ENCODE measurements at places on chromosomes 7 and 10.

DNA sequence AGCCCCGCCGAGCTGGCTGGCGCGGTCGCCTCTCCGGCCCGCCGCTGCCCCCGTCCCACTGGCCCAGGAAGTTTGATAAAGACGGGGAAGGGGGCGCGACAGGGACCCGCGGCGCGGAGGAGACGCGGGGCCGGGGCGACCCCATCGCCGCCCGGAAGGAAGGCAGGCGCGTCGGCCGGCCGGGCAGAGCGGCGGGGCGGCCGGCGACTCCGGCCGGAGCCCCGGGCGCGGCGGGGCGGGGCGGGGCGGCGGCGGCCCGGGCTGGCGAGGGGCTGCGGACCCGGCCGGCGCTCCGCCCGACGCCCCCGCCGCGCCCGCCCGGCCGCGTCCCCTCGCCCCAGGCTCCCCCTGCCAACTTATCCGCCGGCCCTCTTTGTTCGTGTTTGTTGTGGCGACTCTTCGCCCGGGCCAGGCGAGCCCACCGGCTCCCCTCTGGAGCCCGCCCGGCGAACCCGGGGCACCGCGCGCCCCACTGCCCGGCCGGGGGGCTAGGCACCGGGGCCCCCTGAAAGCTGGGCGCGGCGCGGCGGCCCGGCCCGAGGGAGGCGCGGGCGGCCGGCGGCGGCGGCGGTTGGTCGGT is 571 bp downstream of the KDM7A start:
- peak overlapping the region; percentile 87 for H3K27ac ChIP-seq
- no peaks in the 10 kb centered on the region for H3K36me3 ChIP-seq
- peak overlapping the region; percentile 60 for H3K4me3 ChIP-seq

- no peak for DNase-seq
- H3K27me3 ChIP-seq: no peaks in the 10 kb centered on the region
- no peak overlapping the region for H3K27ac ChIP-seq
- H3K4me1 ChIP-seq: no peaks in the 10 kb centered on the region
- H3K36me3 ChIP-seq: no peaks in the 10 kb centered on the region
Observed at GRCh38 chr7:14858866-14859265, 43.7 kb downstream of the DGKB start.

DNA sequence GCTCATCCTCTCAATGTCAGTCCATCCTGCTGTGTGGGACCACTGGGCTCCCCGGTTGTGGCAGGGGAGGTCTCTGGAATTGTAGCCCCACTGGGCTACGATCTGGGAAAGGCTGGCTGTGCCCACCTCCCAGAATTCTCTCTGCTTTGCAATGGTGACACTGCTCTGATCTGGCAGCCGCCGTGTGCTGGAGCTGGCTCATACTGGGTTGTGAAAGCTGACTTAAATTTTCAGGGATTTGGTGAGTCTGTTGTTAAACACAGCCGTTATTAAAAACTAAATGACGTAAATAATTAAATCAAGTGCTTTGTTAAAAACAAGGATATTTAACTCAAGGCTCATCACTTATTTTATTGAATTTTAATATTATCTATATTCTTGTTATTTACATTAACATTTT is 160.0 kb downstream of the TAX1BP1 start:
- H3K27ac ChIP-seq: no peak overlapping the region
- no peaks in the 10 kb centered on the region for H3K27me3 ChIP-seq
- H3K36me3 ChIP-seq: no peaks in the 10 kb centered on the region
- no peak overlapping the region for H3K4me3 ChIP-seq
- H3K4me1 ChIP-seq: no peaks in the 10 kb centered on the region

GRCh38 chr10:101607124-101607523 is 19.0 kb downstream of the DPCD start:
- no peak overlapping the region for H3K27ac ChIP-seq
- H3K4me1 ChIP-seq: peaks cover 9% of the 10 kb centered on the region
- H3K36me3 ChIP-seq: peaks cover 69% of the 10 kb centered on the region
- H3K27me3 ChIP-seq: no peaks in the 10 kb centered on the region
- H3K4me3 ChIP-seq: no peak overlapping the region
- no peak for DNase-seq

DNA sequence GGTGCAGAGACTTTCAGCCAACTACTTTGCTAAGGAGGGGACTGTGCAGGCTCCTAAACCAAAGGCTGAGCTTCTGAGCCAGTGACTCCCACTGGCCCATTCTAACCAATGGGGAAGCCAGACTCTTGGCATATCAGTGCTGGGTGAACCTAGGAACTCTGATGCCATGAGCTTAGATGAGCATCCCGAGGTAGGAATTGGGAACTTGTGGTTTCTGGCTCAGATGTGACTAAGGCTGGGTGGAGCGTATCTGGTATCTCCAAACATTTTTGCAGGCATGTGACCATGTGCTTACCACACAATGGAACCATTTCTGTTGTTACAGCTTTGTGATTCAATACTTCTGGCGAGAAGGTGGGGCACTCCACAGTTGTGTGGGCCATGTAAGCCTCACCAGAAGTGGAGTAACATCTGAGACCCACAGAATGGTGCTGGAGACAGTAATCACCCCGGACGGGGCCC is 2.5 kb upstream of the AVPI1 start:
- peaks cover 29% of the 10 kb centered on the region for H3K4me1 ChIP-seq
- DNase-seq: no peak
- no peaks in the 10 kb centered on the region for H3K27me3 ChIP-seq
- no peak overlapping the region for H3K4me3 ChIP-seq

DNA sequence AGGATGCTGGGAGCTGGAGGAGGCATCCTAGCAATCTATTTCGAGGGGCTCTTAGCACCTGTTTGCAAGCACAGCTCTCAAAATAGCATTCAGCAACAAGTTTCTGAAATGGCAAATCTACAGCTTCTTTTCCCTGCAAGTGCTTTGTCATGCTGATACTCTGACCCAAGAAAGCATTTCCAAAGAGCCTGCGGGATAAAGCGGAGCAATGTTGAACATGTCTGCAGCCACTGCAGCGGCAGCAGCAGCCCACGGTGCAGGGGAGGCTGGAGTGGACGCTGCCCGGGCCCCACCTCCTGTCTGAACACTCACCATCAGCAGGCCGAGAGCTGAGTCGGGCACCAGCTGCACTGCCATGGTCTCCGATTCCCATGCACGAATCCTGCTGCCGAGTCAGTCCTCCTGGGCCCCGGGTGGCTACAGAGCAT is 964 bp downstream of the FRMD4A start:
- H3K27ac ChIP-seq: no peak overlapping the region
- H3K4me3 ChIP-seq: peak overlapping the region; percentile 31
- no peaks in the 10 kb centered on the region for H3K36me3 ChIP-seq
- peaks cover 2% of the 10 kb centered on the region for H3K27me3 ChIP-seq
- peaks cover 5% of the 10 kb centered on the region for H3K4me1 ChIP-seq

- H3K4me3 ChIP-seq: no peak within 1 kb of the TSS
- no peak for DNase-seq
- H3K4me1 ChIP-seq: no peaks in the 10 kb centered on the region
- H3K27me3 ChIP-seq: no peaks in the 10 kb centered on the region
- H3K27ac ChIP-seq: no peak within 1 kb of the TSS
Observed at GRCh38 chr7:143221737-143222136, at the start of gene TAS2R40. TAS2R40 (plus strand) TSS chr7:143222037; CDS start chr7:143222079, 42 bp downstream.

DNA sequence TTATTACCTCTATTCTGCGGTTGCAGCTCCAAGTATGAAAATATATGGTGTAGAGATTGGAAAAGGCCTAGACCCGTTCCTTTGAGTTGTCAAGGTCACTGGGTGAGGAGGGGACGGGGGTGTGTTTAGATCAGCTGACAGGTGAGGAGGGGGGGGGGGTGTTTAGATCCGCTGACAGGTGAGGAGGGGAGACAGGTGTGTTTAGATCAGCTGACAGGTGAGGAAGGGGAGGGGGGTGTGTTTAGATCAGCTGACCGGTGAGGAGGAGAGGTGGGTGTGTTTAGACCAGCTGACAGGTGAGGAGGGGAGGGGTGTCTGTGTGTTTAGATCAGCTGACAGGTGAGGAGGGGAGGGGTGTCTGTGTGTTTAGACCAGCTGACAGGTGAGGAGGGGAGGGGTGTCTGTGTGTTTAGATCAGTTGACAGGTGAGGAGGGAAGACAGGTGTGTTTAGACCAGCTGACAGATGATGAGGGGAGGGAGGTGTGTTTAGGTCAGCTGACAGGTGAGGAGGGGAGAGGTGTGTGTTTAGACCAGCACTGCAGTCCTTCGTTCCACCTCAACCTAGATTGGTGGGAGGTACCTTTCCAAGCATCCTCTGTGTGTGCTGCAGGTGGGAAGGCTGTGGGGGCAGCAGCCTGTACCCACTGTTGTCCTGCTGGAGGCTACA is 655.0 kb upstream of the ADARB2 start:
- H3K27me3 ChIP-seq: no peaks in the 10 kb centered on the region
- H3K4me3 ChIP-seq: no peak overlapping the region
- DNase-seq: no peak

DNA sequence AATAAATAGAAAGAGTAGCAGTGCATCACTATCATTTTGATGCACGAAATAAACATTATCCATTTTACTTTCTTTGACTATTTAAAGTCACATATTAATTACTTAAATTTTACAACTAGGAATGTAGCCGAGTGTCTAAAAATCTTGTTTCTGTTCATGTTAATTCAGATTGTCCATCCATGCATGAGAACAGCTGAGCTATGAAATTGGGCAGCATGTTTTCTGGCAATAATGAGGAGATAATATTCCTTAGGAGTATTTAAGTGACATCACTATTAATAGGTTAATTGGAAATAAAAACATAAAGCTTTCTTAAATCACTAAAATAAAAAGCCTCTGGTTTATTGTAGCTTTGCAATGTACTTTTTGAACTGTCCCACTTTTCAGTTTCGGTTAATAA is 293.8 kb downstream of the PHTF2 start:
- no peak overlapping the region for H3K27ac ChIP-seq
- no peak for DNase-seq
- no peaks in the 10 kb centered on the region for H3K27me3 ChIP-seq
- no peaks in the 10 kb centered on the region for H3K4me1 ChIP-seq

GRCh38 chr7:84187813-84188510 is 6.6 kb downstream of the SEMA3A start:
- H3K4me3 ChIP-seq: no peak overlapping the region
- no peaks in the 10 kb centered on the region for H3K36me3 ChIP-seq
- H3K4me1 ChIP-seq: no peaks in the 10 kb centered on the region
- no peaks in the 10 kb centered on the region for H3K27me3 ChIP-seq
- H3K27ac ChIP-seq: no peak overlapping the region

GRCh38 chr10:15802375-15802949 is 57.8 kb downstream of the MINDY3 start:
- no peak overlapping the region for H3K4me3 ChIP-seq
- no peak for DNase-seq
- H3K36me3 ChIP-seq: no peaks in the 10 kb centered on the region
- H3K27ac ChIP-seq: no peak overlapping the region

DNA sequence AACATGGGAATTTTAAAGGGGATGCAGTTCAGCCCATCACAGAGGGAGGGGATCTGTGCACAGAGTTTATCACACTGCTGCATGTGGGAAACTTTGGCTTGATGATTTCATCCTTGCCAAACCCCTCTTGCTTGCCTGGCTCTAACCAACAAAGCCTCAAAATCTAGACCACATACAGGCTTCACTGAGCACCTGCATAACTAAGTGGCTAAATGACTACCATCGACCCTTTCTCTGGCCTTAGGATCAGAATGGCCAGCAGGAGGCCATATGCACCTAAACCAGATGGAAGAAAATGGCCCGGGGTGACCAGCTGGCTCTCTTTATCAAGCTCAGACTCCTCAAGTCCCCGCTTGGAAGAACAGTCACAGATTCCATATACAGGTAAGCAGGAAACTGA is 15.6 kb upstream of the ZNF25 start:
- H3K4me1 ChIP-seq: no peaks in the 10 kb centered on the region
- no peak for DNase-seq
- no peak overlapping the region for H3K27ac ChIP-seq

GRCh38 chr10:68139448-68140272 is 30.4 kb downstream of the MYPN start:
- H3K27ac ChIP-seq: no peak overlapping the region
- H3K27me3 ChIP-seq: no peaks in the 10 kb centered on the region
- no peak overlapping the region for H3K4me3 ChIP-seq
- H3K36me3 ChIP-seq: no peaks in the 10 kb centered on the region
- H3K4me1 ChIP-seq: no peaks in the 10 kb centered on the region

GRCh38 chr7:45920502-45921380 is at the start of gene IGFBP3:
IGFBP3 (minus strand) TSS chr7:45921272; CDS start chr7:45921140, 132 bp downstream.
- H3K27me3 ChIP-seq: peaks cover 61% of the 10 kb centered on the region
- H3K36me3 ChIP-seq: peaks cover 3% of the 10 kb centered on the region
- no peak within 1 kb of the TSS for H3K27ac ChIP-seq

DNA sequence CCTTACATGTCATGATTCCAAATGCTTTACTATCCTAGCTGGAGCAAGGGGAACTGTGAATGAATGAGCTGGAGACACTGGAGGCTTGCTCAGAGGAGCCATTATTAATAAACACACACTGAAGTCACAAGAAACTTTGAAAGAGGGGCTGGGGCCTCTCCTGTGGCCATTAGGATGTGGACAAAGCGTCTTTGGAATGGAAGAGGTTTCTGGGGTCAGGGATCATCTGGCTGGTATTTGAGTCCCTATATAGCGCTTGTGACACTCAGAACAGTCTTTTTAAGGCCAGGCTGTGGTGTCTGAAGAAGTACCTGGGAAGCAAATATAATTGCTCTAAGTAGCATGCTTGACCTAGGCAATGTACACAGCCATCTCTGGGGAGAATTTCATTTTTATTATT is 193.0 kb downstream of the JCAD start:
- H3K36me3 ChIP-seq: no peaks in the 10 kb centered on the region
- no peaks in the 10 kb centered on the region for H3K27me3 ChIP-seq
- DNase-seq: no peak
- no peak overlapping the region for H3K4me3 ChIP-seq
- H3K4me1 ChIP-seq: no peaks in the 10 kb centered on the region
- H3K27ac ChIP-seq: no peak overlapping the region

GRCh38 chr10:46523962-46524471 is 32.4 kb downstream of the GPRIN2 start:
- no peak overlapping the region for H3K4me3 ChIP-seq
- H3K4me1 ChIP-seq: peaks cover 34% of the 10 kb centered on the region
- no peak overlapping the region for H3K27ac ChIP-seq
- no peaks in the 10 kb centered on the region for H3K27me3 ChIP-seq
- H3K36me3 ChIP-seq: peaks cover 3% of the 10 kb centered on the region
- DNase-seq: no peak

DNA sequence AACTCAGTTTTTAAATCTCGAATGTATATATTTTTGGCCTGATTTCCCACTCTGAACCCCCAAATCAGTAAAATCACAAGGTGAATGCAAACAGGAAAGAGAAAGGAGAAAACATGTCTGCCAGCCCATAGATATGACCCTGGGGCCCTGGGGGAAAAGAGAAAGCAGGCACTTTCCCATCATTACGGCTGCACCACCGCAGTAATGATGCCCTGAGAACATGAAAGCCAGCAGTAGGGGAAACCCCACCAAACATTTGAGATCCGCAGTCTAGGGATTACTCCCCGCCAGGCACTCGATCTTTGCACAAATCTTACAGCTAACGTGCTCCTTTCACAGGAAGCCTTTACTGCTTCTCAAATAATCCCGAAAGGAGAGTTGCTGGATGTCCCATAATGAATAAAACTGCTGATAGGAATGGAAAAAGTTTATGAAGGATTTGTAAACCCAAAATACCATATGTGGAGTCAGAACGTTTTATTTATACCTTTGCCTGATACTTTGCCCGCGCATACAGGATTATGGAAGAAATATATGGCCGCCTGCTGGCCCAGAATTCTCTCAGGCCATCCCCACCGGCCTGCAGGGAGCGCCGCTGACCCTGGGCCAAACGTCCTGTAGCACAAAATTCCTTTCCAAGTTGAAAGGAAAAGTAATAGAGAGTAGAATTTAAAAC is 180.0 kb upstream of the INHBA start:
- peaks cover 12% of the 10 kb centered on the region for H3K4me1 ChIP-seq
- H3K27ac ChIP-seq: no peak overlapping the region
- no peak overlapping the region for H3K4me3 ChIP-seq
- no peaks in the 10 kb centered on the region for H3K36me3 ChIP-seq
